CD4-positive, alpha-beta T cell treated with Interleukin-4 for 4 hours (primary cell): ENCODE measurements at places on chromosomes 6 and 20.

DNA sequence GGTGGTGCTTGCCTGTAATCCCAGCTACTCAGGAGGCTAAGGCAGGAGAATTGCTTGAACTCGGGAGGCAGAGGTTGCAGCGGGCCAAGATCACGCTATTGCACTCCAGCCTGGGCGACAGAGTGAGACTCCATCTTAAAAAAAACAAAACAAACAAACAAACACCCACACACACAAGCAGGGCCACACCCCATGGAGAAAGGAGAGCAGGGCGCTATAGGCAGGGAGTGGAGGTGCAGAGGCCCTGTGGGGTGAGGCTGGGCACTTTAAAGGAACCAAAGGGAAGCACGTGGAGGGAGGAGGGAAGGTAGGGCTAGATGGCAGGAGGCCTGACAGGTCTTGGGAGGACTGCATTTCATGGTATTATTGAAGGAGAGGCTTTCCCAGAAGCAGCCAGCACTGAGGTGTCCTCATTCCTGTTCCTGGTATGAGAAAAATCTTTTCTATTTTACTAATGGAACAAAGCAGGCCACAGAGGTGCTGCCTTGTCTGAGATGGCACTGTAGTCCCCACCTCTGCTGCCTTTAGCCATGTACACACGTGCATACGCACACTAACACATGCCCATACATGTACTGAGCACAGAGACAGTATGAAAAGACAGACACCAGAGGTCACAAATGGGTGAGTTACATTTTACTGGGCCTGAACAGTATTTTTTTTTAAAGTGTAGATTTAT, 44.0 kb downstream of the BCAS4 start:
- DNase-seq, result no peak

- DNase-seq, result no peak
Observed at GRCh38 chr20:4470375-4470774, 251.3 kb upstream of the PRND start.

- DNase-seq, result no peak
Observed at GRCh38 chr6:153958860-153959259, 80.2 kb upstream of the OPRM1 start.

- peak; percentile 98 for DNase-seq
Observed at GRCh38 chr6:159042003-159042825, 2.6 kb downstream of the TAGAP start.

- no peak for DNase-seq
Observed at GRCh38 chr20:26276554-26277210, 580.0 kb upstream of the ZNF337 start.

DNA sequence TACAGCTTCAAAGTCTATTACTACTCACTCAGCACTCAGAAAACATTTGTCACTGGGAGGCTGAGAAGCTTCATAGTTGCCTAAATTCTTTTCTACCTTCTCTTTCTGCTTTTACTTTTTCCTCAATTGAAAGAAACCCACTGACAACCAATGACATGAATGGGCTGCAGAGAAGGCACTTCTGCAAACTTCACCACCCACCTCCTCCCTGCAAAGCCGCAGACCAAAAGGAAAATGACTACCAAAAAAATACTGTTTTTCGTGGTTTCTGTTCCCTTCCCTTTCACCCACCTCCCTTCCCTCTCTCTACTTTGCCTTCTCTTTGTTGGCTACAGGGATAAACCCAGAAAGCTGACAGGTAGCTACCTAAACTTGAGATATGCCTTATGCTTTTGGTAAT, 3.2 kb downstream of the GNAS-AS1 start:
- DNase-seq, result no peak

GRCh38 chr20:56693217-56693616, 64.1 kb downstream of the TFAP2C start:
- no peak for DNase-seq

DNA sequence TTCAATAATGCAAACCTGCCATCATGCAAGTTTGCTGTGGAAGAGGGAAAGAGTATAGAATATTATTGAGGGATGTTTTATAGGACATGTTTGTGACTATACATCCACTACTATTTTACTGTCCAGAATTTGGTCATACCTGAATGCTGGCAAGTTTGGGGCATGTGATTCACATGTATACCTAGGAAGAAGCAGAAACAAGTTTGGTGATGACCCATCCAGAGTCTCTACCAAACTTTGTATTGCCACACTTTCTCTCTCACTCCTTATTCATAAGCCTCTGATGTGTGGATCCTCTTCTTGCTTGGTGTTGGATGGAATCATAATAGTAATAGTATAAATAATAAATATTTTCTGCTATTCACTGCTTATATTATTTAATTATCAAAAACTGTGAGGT, 108.5 kb upstream of the FLRT3 start:
- DNase-seq, result no peak

DNA sequence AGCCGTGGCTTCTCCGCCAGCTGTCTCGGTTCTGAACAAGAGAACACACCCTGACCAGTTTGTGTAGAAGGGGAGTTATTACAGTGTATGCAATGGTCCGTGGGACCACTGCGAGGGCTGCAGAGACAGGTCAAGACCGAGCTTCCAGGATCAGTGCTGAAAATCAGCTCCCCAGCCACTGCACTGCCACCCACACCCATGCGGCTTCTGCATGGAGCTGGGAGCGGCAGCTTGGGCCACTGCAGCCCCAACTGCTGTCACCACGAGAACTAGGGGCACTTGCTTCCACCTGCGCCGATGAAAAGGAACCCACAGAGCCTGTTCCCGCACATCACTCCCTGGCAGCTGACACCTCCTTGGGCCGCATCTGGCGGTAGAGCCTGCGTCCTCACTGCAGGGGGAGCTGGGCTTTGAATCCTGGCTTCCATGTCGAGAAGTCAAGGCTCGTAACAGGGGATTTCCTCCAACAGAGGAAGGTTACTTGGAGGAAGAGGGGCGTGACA, 56.2 kb downstream of the TMEM242 start:
- no peak for DNase-seq

DNA sequence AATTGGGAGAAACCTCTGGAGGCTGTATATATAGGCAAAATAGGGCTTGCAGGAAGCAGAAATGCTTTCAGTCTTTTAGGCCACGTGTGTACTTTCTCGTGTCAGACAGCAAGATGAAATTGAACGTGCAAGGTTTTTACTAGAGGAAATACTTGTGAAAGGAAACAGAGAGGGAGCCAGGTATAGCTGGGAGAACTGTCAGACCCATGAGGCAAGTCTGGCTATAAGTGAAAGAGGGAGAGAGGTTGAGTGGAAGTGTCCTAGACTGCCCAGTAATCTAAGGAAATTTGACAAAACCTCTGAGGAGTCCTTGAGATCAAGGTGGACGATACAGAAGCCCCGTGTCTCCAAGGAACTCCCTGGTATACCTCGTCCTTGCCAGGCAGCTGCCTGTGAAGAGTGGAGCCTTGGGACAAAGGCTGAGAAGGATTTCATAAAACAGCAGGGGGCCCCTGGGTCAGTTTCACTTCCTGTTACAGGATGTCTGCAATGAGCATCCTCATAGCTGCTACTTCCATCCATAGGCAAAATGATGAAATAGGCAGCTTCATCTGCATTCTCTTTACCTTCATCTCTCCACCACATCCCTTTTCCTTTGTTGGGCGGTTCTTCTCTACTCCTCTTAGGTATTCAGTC, 114.4 kb upstream of the MAP3K7 start:
- no peak for DNase-seq

- DNase-seq, result no peak
Observed at GRCh38 chr6:88856566-88856965, 106.9 kb downstream of the RNGTT start.

DNA sequence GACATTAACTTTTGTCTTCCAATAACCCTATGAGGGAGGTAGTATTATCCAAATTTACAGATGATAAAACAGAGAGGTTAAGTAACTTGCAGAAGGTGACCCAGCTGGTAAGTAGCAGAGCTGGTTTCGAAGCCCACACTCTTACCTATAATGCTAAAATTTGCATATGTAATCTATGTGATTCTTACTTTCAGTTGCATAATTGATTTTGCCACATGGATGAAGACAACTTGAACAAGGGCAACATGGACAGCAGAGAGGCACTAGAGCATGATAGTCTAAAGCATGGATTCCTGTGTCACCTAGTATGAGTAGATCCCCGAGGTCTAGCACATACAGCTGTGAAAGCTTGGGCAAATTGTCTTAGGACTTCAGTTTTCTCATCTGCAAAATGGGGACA, 117.6 kb upstream of the DTNBP1 start:
- no peak for DNase-seq

GRCh38 chr20:44683263-44684046, 31.7 kb upstream of the CCN5 start:
- DNase-seq, result peak; percentile 72

- DNase-seq, result no peak
Observed at GRCh38 chr6:159311618-159312017, 142.4 kb downstream of the FNDC1 start.

DNA sequence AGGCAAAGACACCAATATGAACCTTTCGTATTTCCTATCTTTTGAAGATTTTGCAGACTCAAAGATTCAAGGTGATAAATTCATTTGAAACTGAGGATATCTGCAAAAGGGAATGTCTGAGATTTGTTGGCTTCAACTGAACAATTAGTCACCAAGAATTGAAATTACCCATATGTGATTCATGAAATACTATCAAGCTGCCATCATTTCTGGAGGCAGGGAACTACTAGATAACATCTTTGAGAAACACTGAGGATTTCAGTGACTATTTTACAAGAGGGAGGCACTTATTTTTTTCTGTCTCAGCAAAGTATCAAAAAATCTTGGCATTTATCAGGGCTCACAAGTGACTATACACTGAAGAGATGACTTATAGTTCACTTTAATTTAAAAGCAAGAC, 39.8 kb upstream of the MMS22L start:
- no peak for DNase-seq

DNA sequence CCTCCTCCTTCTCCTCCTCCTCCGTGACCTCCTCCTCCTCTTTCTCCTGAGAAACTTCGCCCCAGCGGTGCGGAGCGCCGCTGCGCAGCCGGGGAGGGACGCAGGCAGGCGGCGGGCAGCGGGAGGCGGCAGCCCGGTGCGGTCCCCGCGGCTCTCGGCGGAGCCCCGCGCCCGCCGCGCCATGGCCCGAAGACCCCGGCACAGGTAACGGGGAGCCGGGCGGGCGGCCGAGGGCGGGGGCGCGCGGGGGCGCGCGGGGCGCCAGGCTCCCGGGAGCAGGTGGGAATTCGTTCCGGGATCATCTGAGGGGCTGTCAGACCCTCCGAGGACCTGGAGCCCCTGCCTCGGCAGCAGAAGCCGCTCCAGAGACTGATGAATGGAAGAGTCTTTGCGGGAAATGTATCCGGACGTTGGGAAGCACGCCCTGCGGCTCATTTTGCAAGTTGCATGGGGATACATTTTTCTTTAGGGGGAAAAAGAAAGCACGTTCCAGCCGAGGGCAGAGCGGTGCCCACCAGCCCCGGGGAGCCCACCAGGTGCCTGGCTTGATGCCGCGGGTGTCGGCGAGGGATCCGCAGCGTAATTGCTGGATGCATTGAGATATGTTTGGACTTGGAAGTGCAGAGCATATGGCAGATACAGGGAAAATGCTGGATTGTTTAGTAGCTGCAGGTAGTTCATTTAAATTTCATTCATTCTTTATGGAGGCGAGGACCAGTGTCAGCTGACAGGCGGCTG, 394 bp downstream of the MYB start:
- no peak for DNase-seq

- no peak for DNase-seq
Observed at GRCh38 chr6:138183790-138184134, 22.0 kb downstream of the ARFGEF3 start.

GRCh38 chr20:13348311-13349234, 127.5 kb downstream of the ISM1 start:
- no peak for DNase-seq

DNA sequence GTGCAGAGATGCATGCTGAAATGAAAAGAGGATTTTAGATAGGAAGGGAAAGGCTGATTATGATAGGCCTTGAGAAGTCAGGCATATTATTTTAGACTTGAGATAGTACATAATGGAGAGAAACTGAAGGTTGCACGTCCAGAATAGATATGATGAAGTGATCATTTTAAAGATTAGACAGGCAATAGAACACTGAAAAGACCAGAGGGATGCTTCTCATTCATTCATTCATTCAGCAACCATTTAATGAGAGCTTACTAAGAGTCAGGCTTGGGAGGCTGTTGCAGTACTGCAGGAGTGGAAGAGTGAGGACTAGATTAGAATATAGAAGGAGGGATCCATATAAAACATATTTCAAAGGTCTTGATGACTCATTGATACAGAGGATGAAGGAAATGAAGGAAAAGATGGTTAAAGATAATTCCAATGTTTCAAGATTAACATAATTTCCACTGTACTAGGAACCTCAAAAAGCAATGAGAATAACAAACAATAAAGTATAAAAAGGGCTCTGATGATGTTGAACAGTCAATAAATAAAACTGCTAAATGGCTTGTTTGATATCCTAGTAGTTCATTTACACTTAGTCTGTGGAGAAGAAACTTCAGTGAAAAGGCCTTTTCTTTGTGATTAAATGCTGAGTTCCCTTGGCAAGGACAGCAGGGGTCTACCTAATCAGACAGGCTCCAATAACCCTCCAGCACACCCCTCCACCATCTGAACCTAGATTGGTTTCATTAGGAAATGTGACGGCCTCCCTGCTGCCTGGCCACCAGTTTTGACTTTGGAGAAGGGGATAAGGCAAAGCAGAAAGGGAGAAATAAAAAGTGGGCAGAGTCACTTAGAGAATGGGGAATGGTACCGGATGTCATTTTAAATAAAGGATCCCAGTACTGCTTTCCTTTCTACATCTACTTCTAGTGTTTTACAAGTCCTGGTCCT, 5.3 kb upstream of the FBXO9 start:
- no peak for DNase-seq

GRCh38 chr20:48482790-48483189, 345.0 kb downstream of the PREX1 start:
- no peak for DNase-seq

- DNase-seq, result no peak
Observed at GRCh38 chr6:86526238-86526637, 411.1 kb upstream of the HTR1E start.

- DNase-seq, result no peak
Observed at GRCh38 chr6:89037141-89037900, 43.2 kb upstream of the PNRC1 start.

DNA sequence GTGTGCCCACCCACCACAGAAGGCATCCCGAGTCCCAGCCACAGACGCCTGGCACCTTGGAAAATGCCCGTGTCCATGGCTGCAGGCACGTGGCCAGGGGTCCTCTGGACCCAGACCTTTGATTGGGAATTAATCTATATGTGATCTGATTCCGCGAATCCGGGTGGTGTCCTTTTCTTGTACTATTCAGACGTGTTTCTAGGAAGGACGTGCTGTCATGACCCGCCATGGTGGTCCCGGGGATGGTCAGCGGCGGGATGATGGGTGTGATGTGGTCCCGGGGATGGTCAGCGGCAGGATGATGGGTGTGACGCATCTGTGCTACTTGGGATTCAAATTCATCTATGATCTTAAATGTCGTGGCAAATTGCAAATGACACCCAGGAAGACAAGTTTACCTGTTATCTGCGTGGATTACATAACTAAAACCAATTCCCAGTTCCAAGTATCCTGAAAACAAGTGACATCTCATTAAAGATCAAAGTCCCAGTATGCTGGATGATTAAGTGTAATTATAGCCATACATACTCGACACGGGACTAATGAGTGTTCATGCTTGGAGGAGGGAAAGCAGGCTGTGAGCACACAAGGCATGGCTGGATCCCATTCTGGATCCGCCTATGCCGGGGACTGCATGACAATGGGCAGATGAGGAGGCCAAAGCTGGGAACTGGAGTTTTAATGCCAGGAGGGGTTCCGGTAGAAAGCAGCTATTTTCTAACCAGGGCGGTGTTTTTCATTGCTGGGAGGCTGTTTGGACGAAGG, 256.5 kb downstream of the TAF4 start:
- DNase-seq, result no peak

GRCh38 chr20:57397693-57398108, 6.5 kb downstream of the RBM38 start:
- DNase-seq, result peak; percentile 62

- no peak for DNase-seq
Observed at GRCh38 chr6:74745670-74746069, 460.2 kb downstream of the COL12A1 start.
